ENCODE measurements at places on chromosomes 3 and 15.
A peak's percentile ranks its signal among the peaks of the same experiment; 100 is the strongest.

- DNase-seq: peak; percentile 21
Measured at GRCh38 chr3:65888980-65889706, 149.6 kb downstream of the MAGI1 start.

GRCh38 chr3:112304611-112305010 is 10.6 kb upstream of the SLC9C1 start:
- no peak for DNase-seq

DNA sequence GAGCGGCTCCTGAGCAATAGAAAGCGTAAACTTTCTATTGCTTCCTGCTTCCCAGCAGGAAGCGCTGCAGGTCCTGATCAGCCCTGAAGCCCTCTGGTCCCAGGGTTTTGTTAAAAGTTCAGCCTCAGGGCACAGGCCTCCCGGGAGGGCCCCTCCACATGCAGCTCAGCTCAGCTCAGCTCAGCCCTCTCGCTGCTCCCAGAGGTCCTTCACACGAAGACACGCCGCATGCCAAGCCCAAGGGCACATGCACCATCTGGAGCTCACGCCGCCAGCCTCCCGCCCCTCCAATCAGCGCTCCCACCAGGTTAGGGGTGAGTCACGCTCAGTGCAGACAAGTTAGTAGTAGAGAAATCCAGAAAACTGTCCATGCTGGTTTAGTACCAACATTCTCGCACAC is 12.7 kb downstream of the TKT start:
- no peak for DNase-seq

GRCh38 chr15:95880630-95881029 is 449.9 kb upstream of the NR2F2 start:
- no peak for DNase-seq

- DNase-seq: no peak
Measured at GRCh38 chr15:81016489-81017068, 15.9 kb downstream of the TLNRD1 start.

DNA sequence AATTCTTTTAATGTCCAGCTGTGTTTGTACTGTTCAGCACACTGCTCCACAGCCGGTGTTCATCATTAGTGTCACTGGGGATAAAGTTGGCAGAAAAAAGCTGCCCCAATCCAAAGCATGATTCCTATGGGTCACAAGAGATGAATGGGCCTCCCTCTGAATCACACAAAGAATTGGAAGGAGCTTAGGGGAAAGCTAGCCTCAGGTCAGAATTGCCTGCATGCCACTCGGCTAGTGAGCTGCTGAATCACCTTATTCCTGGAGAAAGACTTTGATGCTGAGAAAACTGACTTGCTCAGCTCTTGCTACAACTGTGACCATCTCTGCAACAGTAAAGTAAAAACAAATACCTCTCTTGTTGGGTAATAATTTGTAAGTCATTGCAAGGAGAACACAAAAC is 3.5 kb downstream of the CCK start:
- DNase-seq: no peak

GRCh38 chr3:187016639-187017345 is 86.5 kb downstream of the ST6GAL1 start:
- DNase-seq: peak; percentile 50

GRCh38 chr3:32430900-32431299 is 39.2 kb downstream of the CMTM7 start:
- no peak for DNase-seq

GRCh38 chr3:167728176-167728575 is 6.5 kb downstream of the PDCD10 start:
- peak; percentile 24 for DNase-seq

DNA sequence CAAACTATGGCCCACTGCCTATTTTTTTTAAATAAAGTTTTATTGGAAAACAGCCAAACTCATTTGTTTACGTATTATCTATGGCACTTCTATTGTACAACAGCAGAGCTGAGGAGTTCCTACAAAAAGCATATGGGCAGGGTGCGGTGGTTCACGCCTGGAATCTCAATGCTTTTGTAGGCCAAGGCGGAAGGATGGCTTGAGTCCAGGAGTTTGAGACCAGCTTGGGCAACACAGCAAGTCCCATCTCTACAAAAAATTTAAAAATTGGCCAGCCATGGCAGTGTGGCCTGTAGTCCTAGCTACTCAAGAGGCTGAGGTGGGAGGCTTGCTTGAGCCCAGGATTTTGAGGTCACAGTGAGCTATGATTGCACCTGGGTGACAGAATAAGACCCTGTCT is 142.3 kb downstream of the RORA start:
- DNase-seq: no peak

GRCh38 chr15:93823971-93824913 is 407.1 kb upstream of the MCTP2 start:
- DNase-seq: no peak

- no peak for DNase-seq
Measured at GRCh38 chr15:24966364-24967103, 11.7 kb downstream of the SNRPN start.

DNA sequence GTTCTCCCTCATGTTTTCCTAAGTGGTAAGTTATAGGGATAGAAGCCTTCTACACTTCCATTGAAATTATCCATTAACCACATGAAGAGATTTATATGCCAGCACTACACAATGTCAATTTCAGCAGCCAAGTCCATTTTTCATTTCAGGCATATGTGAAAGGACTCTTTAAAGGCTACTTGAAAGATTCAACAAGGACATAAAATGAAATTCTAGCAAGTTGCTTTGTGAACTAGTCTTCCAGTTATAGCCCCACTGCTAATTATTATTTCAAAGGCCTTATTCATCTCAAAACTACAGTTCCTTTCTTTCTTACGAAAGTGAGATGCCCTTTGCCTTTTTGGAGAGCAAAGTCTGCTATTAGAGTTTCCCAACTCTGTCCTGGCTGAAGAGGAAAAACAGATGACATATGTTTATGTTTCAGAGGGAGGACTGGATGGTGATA is 66.0 kb upstream of the SLC2A2 start:
- DNase-seq: peak; percentile 20

DNA sequence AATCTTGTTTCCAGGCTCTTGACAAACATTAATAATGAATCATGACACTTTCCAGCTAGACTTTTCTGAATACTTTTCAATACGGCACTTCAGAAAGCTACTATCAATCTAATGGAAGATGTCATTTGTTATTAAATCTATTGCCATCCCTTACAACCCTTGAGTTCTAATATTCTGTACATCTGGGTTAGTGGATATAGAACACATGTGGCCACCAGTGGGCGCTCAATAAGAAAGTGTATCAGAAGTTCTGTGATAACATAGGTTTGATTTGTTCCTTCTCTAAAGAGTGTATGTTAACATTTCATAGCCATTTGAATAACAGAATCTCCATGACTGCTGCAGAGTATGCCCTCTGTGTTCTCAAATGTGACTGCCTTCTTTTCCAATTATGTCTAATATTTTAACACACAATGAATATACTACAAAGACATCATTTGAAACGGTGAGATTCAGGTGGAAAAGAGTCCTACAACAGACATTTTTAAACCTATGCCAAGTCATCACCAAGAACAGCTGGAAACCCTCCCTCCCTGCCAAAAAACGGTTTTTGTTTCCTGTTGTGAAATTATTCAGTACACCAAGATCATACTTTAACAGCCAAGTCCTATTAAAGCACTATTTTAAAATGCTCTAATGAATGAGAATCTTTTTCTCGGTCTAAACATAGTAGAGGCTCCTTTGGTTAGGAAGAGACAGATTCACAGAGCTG is 22.2 kb downstream of the ALDH1A2 start:
- peak; percentile 51 for DNase-seq

DNA sequence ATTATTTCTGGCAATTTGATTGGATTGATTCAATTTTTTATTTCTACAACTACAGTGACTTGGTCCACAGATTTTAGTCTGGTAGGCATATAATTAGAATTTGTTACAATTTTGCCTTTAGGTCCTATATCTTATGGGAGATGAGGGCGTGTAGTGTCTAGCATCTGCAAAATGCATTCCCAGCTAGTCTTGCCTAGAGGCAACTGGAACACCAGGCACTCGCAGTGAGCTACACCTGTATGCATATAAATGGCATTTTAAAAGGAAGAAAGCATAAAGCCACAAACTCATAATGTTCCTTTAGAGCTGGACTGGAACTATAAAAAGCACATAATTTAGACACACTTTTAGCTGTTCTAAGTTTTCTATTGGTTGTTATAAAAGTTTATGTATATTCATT is 17.9 kb upstream of the SPPL2A start:
- no peak for DNase-seq

- DNase-seq: peak; percentile 92
Measured at GRCh38 chr3:111859061-111859973, at the start of gene PHLDB2. TSS of gene PHLDB2 (plus strand) at chr3:111859265. CDS start at chr3:111884078, 24,813 bp downstream.

DNA sequence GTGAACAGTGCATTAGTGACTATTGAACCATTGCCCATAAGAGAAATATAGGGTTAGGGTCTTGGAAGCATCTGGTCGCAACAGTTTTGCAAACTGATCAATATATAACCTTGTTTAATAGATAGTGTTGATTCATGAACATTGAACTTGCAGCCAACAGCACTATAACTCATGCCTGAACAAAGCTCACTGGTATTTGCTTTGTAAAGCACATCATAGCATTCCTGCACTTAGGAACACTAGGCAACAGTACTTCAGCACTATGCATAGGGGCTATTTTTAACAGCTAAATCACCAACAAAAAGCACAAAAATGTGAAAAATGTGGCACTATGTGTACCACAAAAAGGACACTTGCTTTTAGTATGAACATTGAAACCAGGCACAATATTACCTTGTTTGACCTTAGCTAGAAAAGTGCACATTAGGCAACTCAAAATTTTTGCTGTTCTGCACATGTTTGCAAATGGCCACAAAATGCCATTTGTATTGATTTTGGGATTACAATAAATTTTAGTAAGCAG is 68.0 kb downstream of the OXNAD1 start:
- DNase-seq: no peak

DNA sequence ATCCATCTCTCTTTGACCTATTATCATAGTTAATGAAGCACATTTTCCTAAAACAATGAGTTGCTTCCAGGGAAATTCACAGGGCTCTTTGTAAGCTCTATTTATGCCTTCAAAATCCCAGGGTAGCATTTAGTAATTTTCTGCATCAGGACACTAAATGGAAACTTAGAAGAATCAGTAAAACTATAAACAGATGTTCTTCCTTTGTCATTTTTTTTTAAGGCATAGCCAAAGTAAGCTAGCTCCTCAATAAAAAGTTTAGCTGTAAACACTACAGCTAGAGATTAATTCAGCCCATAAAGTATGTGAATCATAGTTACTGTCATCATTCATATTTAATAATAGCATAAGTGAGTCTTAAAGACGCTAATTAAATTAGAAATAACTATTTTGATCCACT is 79.3 kb downstream of the RPL22L1 start:
- DNase-seq: no peak

- no peak for DNase-seq
Measured at GRCh38 chr3:49279376-49279775, 2.3 kb upstream of the C3orf62 start.

GRCh38 chr3:13648060-13649001 is 99.4 kb downstream of the FBLN2 start:
- peak; percentile 90 for DNase-seq

GRCh38 chr3:8464668-8465067 is 37.0 kb upstream of the LMCD1 start:
- DNase-seq: no peak

GRCh38 chr3:44070841-44071546 is 170.7 kb upstream of the TOPAZ1 start:
- no peak for DNase-seq

DNA sequence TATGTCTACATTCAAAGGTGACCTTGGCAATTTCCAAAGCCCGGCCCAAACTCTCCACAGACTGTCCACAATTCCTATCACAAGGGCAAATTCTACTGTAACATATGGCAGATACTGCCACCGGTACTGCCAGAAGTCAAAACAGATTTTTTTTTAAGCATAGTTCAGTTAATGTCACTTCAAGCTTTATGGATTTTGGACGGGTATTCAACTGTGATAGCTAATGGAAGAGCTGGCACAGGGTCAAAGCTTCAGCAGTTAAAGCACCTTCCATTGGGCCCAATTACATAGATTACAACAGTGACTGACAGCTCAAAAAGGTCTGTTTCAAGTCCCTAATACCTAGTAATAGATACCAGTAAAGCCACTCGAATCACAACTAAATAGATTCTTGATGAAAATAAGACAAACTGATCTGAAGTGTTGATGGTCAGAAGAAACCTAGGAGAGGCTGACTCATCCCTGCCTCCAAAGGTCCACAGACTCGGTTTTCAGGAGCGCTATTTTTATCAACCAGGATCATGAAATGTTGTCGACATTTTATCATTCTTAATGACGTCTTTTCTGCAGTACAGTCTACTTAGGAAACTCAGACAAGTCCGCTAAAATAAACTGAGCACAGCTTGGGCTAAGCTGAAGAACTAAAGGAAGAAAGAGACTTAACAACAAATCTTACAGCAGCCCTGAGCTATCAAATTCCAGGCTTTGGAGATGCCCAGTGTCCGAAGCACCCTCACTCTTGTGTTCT is 38.7 kb downstream of the ANXA2 start:
- no peak for DNase-seq

- no peak for DNase-seq
Measured at GRCh38 chr3:135159681-135160247, 364.7 kb downstream of the EPHB1 start.

- DNase-seq: no peak
Measured at GRCh38 chr15:91688811-91689210, 164.7 kb upstream of the SLCO3A1 start.

- no peak for DNase-seq
Measured at GRCh38 chr3:192570821-192571791, 156.2 kb downstream of the FGF12 start.

GRCh38 chr3:4231041-4231440 is 72.1 kb upstream of the SETMAR start:
- no peak for DNase-seq

GRCh38 chr3:194003114-194004057 is 132.6 kb upstream of the HES1 start:
- DNase-seq: peak; percentile 94

DNA sequence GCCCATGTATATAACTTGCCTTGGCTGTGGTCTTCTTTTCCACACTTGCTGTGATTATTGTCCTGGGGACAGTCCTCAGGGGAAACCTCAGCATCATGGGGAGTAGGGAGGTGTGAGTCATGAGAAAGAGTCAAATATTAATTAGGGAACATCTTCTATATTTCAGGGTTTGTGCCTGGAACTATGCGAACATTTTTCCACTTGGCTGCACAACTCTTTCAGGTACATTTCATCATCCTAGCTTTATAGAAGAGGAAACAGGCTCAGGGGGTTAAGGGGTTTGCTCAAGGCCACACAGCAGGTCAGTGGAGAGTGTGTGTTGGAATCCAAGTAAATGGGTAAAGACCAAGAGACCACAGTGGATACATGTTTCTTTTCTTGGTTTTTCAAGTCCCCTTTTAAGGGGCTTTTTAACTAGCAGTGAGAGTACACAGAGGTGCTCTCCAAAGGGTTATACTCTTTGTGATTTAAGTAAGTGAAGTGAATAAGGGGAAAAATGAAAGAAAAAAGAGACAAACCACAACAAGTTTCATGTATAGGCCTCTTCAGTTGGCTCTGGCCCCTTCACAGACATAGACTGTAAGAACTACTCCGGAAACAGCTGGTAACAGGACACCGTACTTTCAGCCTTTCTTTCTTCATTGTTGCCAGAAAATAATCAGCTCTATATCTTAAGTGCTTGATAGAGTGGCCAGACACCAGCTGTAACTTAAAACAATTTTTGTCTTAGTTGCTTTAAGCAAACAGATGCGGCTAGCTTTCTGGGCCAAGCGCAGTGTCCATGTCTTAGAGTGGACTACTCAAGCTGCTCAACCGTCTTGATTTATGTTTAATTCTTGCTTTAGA is 64.6 kb downstream of the EEFSEC start:
- DNase-seq: no peak

GRCh38 chr3:159030138-159030670 is 228.3 kb downstream of the MFSD1 start:
- no peak for DNase-seq
